ENCODE measurements at places on chromosomes 1 and 21.

DNA sequence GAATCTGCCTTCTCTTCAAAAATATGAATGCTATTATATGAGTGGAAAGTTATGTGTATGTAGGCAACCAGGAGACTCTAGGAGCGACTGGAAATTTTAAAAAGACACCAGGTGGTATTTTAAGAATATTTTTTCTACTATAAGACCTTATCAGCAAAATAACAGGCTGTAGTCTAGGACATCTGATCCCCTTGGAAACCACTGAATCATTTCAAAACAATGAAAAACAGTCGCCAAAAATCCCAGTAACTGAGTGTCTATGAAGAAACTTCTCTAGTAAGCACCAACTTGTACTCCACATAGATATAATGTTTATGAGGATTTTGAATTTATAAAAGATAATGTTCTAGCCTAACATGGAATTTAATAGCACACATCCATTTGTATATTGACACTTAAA lies 358.5 kb downstream of the GPATCH2 start:
- DNase-seq: no peak

DNA sequence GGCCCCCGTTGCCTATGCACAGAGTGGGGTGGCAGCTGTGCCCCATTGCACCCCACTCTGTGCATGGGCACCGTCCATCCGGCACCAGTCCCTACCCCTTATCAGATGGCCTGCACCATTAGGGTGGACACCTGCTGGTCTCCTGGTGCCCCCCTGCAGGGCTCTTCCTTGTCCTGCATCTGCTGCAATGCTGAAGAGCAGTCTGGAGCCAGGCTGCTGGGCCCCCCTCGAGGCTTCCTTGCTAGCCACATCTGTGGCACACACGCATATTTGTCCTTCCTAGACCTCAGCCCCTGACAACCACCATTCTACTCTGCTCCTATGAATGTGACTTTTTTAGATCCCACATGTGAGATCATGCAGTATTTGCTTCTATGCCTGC lies 56.4 kb downstream of the COL18A1 start:
- no peak for DNase-seq

GRCh38 chr1:178644308-178645120 lies 80.5 kb upstream of the RALGPS2 start:
- DNase-seq: no peak

GRCh38 chr1:173862769-173863223 lies 5.0 kb downstream of the GAS5 start:
- DNase-seq: no peak

GRCh38 chr1:24021403-24022266 lies 41.5 kb upstream of the SRSF10 start:
- no peak for DNase-seq

DNA sequence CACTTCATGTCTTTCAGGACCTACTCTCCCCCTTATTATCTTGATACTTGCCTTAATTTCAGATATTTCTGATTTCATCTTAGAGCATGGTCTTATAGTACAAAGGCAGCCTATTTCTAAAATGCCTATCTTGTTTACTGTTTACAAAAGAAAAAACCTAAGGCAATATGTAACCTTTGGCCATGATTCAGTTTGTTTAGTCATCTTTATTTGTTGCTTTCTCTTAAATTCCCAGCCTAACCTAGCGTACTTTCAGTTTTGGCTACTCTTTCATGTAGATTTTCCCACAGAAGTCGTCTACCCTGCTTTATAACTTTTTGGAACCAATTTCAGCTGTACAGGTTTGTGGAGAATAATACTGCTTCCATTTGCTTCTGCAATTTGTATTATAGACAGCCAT lies 81.8 kb downstream of the KIF1B start:
- no peak for DNase-seq

DNA sequence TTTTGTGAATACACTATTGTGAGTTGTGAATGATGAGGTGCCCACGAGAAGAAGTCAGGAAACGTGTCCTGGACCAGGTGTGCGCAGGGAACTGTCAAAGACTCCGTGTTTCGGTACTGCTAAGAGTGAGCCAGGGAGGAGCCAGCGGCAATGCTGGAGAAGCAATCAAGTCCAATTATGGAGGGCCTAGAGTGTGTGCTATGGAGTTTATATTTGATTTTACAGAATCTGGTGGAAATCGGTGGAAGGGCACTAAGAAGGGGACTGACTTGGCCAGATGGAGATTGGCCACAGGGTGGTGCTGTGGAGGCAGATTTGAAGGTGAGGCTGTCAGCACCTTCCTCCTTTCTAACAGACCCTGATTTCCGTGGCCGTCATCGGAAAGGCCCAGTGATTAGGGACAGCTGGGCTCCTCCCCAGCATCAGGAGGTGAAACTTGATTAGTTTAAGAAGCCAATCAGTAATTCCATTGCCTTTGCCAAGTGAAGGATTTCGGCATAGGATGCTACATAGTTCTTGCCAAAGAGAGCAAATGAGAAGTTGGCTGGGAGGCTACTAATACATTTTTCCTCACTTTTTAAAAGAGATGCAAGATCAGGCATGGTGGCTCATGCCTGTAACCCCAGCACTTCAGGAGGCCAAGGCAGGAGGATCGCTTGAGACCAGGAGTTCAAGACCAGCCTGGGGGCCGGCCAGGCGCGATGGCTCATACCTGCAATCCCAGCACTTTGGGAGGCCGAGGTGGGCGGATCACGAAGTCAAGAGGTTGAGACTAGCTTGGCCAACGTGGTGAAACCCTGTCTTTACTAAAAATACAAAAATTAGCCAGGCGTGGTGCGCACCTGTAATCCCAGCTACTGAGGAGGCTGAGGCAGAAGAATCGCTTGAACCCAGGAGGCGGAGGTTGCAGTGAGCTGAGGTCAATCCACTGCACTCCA lies 7.0 kb downstream of the PTCH2 start:
- DNase-seq: peak; percentile 66

DNA sequence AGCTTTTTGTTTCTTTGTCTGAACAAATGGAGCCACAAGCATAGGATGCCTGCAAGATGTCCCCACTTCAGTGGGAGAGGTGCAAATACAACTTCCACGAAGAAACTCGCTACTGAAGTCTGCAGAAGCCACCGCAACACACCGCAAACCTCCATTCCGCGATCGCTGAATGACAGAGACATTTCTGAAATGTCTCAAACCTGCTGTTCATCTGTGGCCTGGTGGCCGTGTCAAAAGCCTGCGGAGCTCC lies 1.0 kb downstream of the TP53BP2 start:
- no peak for DNase-seq

- DNase-seq: no peak
These were observed 8.7 kb upstream of the GPX7 start for GRCh38 chr1:52593495-52593894.

- DNase-seq: no peak
These were observed 80.6 kb downstream of the PAPPA2 start for GRCh38 chr1:176543360-176544129.

- peak; percentile 76 for DNase-seq
These were observed 561 bp upstream of the COQ8A start for GRCh38 chr1:226939438-226940028.

- no peak for DNase-seq
These were observed 39.8 kb downstream of the FAM78B start for GRCh38 chr1:166127003-166127402.

DNA sequence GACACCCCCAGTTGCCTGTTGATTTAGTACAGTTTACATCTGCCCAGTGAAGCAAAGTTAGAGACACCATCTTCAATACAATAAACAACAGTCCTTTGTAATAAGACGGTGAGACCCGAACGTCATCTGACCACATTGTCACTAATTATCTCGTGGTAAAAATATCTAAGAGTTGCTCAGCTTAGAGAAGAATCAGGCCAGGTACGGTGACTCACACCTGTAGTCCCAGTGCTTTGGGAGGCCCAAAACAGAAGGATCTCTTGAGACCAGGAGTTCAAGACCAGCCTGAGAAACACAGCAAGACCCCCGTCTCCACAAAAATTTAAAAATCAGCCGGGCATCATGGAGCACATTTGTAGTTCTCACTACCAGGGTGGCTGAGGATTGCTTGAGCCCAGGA lies 53.5 kb downstream of the CD34 start:
- no peak for DNase-seq

GRCh38 chr1:204443260-204443619 lies 31.6 kb upstream of the PPP1R15B start:
- no peak for DNase-seq

GRCh38 chr1:195373856-195374255 lies 1234.4 kb downstream of the KCNT2 start:
- no peak for DNase-seq

DNA sequence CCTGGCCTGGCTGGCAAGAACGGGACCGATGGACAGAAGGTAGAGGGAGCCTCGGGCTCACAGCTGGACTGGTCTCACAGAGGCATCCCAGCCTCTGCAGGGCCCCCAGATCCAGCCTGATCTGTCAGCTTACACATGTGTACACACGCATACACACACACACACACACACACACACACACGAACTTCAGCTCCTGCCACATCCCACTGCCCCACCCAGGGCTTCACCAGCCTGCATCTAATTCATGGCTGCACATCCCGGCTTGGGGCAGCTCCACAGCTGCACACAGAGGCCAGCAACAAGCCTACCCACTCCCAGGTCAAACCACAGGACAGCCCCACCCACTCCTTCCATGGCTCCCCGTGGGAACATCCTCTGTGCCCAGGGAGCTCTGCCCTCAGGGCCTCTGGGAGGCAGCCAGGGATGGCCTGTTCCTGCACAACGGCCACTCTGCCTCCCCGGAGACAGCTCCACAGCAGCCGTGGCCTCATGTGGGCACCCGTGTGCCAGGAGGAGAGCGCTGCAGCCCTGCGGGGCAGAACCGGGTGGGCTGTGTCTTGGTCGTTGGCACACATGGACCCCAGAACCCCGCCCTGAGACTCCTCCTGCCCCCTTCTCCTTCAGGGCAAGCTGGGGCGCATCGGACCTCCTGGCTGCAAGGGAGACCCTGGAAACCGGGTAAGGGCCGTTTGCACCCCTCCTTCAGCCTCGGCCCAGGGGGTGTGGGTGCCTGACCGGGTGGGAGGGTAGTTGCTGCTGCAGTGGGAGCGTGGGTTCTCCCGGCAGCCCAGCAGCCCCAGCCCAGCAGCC lies 19.1 kb downstream of the COL6A2 start:
- DNase-seq: no peak

GRCh38 chr1:34155860-34156259 lies 9.2 kb downstream of the CSMD2 start:
- DNase-seq: no peak

- DNase-seq: peak; percentile 53
These were observed 7.3 kb downstream of the KIAA2013 start for GRCh38 chr1:11918799-11919519.

- DNase-seq: no peak
These were observed 14.0 kb upstream of the SPSB1 start for GRCh38 chr1:9278585-9279153.
